ENCODE measurements at places on chromosomes 12 and 14.

GRCh38 chr14:36006623-36007022, 169.9 kb downstream of the PTCSC3 start:
- DNase-seq = no peak

DNA sequence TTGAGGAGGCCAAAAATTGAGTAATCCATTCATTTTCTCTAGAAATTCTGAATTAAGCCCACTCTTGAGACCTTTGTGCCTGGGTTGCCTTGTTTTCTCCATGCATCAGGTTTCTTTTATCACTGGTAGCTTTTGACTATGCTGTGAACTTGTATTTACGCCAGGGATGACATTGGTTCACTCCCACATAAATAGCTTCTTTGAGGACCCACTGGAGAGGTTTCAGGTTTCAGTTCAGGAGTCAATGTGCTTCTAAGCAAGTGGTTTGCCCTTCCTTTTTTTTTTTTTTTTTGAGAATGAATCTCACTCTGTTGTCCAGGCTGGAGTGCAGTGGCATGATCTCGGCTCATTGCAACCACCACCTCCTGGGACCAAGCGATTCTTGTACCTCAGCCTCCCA, 10.2 kb upstream of the SLC17A8 start:
- DNase-seq = no peak

- DNase-seq = no peak
Measured at GRCh38 chr12:17110316-17110715, 504.4 kb upstream of the LMO3 start.

DNA sequence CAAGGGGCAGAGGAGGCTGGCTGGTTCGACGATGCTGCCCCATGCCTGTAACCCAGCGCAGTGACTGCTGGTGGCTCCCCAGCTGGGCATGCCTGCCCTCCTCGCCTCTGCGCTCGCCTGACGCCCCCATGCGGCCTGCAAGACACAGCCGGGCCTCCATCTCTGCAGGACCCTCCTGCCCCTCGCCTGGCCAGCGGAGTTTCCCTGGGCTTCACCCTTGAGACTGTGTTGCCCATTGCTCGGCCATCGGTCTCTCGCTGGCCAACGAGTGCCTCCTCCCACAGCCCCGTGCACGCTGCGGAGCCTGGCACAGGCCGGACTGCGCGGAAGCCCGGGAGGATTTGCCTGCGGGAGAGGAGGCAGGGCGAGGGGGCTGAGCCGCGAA, 17.6 kb downstream of the ASPG start:
- no peak for DNase-seq

DNA sequence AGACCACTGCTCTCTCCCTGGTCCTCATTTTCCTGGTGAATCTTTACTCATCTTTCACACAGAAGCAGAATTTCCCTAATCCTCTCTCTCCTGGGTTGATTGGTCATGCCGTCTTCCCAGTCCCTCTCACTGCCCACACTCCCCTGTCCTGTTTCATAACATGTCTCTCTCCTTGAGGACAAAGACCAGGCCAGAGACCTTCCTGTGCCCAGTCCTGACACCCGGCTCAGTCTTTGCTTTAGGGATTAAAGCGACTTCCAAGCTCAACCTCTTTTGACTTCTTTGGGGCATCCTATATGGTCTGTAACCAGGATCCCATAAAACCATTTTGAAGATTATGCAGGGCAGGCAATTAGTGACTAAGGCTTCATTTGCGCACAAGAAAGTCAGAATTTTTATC, 105.5 kb downstream of the BCL11B start:
- no peak for DNase-seq

DNA sequence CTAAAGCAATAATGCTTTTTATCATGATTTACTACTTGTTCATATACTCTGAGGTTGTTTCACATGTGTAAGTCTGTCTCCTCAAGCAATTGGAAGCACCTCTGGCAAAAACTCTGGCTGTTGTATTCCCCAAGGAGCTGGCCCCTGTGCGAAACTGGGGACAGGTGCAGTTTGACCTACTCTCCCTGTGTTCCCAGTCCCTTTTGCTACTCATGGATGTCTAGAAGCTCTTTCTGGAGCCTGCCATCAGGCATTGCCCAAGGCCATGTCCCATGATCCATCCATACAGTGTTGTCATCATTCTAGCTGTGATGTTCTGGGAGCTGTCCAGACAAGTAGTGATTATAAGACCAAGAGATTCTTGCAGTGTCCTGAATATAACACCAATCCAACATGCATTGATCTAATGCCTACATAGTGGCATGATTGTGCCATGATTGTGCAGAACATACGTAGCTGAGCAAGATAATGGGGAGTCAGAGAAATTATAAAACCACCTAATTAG, 14.9 kb downstream of the AKAP6 start:
- DNase-seq = no peak

Data from stimulated activated CD4-positive, alpha-beta T cell treated with anti-CD3 and anti-CD28 coated beads, Interleukin-1b, Interleukin-23, amount 100 ng/mL, for 1 hour (primary cell).